HuH-7.5 (cell line): ENCODE measurements at places on chromosomes 6 and 20.

DNA sequence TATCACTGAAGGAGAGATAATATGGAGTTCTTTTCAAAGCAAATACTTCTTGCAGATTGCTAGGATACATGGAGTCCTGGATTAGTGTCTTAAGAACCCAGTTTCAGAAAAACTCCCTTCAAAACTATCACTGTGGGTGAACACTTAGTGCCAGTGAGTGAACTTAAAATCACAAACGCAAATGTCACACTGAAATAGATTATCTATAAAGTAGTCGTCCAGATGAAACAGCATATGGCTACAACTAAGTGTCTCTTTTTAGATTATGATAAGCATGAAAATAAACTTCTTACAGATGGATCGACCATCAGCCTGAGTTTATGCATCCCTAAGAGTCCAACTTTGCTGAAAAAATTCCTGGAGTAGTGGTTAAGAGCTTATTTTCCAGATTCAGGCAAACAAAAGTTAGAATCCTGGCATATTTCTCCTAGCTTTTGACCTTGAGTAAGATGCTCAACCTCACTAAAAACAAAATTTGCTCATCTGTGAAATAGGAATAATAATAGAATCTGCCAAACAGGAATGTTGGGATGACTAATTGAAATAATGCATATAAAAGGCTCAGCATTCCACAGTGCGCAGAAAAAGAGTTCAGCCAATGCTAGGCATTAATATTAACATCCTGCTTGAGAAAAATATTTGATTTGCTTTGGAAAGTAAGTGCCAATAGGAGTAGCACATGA lies 70.4 kb downstream of the DOK5 start:
- no peak for DNase-seq

DNA sequence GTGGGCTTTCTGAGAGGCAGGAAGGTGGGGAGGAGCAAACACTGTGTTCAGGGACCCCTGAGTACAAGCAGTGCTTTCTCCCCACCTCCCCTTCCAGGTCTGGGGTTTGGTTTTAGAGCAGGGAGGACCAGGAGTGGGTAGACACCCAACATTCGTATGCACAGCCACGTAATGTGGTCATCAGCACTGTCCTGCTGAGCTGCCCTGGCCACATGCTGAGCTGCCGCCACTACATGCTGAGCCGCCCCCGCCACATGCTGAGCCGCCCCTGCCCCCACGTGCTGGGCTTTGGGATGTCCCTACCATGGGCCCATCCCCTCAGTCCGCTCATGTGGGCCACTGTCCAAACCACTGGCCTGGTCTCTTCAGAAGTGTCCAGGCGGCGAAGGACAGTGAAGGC lies 214.9 kb upstream of the CST7 start:
- DNase-seq = no peak

GRCh38 chr6:135117413-135117968 lies 62.9 kb upstream of the HBS1L start:
- no peak for DNase-seq

- no peak for DNase-seq
Observed at GRCh38 chr6:121691126-121691551, 255.7 kb downstream of the GJA1 start.

DNA sequence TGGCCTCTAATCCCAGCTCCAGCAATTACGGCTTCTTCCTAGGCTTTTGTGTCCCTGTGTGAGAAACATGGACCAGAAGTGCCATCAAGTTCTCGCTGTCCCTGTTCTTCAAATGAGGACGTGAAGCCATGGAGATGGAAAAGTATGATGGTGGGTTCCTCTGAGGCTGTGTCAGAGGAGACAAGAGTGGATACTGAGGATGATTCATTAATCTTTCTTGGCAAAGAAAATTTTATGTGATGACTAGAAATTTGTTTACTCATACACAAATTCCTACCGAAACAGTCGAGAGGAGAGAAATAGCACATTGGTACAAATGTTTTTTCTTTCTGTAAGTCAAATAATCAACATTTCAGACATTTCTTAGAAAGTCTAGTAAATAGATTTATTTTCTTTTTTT lies 35.0 kb upstream of the PNRC1 start:
- DNase-seq = no peak

DNA sequence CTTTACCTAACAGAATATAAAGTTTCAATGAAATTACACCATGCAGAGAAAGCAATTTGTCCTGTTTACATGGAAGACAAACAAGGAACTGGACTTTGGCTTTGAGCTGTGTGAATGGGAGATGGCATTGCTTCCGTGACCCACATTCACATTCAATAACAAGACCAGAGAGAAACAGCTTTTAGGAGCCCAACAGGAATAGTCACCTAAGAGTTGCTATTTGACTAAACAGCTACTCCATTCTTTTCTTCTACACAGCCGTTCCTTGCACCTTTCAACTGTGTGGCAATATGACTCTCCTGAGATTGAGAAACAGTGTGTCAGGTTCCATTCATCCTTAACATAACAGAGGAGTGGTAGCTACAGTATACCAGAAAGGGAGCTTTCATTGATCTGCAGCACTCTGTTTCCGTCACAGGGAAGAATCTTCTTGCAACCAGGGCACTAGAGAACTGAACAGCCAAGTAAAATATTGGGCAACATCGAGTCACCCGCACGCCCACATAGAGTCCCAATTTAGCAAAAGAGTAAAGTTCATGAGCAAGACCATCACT lies 355.1 kb downstream of the HAO1 start:
- DNase-seq = peak; percentile 21

GRCh38 chr20:46627234-46627633 lies 24.0 kb downstream of the SLC13A3 start:
- DNase-seq = no peak

- DNase-seq = no peak
Observed at GRCh38 chr20:14197097-14197496, 140.3 kb downstream of the FLRT3 start.

DNA sequence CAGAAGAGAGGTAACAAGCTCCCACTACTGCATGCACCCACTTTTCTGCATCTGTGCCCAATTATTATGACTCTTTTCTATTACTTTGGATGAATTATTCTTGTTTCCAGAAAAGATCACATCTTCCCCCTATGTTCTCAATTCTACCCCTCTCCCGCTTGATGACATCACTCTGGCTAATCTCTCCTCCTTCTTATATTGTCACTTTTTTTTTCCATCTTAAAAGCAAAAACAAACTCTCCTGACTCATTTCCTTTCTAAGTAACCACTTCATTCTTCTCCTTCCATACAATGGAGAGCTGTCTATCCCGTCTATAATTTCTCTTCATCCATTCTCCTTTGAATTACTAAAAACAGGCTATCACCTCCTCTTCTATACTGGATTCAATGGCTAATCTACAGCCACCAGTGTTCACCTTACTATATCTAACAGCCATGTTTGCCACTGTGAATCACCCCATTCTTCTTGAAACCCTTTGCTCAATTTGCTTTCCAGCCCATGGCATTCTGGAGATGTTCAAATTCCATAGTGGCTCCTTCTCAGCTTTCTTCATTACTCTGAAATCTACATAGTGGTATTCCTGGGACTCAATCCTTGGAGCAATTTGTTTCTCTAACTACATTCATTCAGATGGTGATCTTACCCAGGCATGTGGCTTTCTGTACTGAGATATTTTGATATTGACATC lies 378.4 kb downstream of the ARHGAP18 start:
- DNase-seq = no peak

DNA sequence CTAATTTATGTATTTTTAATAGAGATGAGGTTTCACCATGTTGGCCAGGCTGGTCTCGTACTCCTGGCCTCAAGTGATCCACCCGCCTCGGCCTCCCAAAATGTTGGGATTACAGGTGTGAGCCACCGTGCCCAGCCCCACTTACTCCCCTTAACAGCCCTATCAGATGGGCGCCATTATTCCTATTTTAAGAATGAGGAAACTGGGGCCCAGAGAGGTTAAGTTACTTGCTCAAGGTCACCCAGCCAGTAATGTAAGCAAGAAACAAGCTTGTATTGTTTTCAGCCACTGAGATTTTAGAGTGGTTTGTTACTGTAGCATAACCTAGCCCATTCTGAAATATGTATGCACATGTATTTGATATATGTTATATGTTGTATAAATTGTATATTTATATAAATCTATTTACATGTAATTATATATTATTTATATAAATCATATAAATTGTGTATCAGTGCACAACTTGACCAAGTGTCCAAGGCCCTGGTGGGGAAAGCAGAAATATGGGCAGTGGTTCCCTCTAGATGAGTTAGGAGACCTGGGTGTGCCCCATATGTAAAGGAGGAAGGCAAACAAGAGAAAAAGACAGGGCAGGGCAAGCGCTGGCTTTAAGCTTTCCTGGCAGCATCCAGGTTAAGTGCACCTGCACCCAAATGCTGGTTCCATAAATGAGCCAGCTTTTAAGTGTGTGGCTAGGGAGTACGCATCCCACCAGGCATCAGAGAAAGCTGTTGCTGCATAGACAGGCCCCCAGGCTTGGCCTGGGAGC lies 1.2 kb upstream of the GUCA1A start:
- DNase-seq = no peak

- no peak for DNase-seq
Observed at GRCh38 chr6:35587167-35587566, 74.5 kb upstream of the TULP1 start.

DNA sequence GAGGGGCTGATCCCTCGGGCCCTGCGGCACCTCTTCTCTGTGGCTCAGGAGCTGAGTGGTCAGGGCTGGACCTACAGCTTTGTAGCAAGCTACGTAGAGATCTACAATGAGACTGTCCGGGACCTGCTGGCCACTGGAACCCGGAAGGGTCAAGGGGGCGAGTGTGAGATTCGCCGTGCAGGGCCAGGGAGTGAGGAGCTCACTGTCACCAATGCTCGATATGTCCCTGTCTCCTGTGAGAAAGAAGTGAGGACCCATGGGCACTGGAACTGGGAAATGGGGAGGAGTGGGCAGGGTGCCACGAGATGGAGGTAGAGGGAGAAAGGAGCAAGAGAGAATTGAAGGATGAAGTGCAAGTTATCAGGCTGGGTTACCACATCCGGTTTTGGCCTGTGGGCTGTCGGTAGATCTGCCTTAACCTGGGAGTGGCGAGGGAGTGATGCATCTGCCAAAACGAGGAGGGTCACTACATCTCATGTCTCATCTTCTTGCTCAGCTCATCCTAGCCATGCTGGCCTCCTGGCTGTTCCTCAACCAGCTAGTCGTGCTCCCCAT lies 5.4 kb upstream of the PHF1 start:
- no peak for DNase-seq

GRCh38 chr6:93105017-93105416 lies 314.3 kb downstream of the EPHA7 start:
- DNase-seq = no peak

DNA sequence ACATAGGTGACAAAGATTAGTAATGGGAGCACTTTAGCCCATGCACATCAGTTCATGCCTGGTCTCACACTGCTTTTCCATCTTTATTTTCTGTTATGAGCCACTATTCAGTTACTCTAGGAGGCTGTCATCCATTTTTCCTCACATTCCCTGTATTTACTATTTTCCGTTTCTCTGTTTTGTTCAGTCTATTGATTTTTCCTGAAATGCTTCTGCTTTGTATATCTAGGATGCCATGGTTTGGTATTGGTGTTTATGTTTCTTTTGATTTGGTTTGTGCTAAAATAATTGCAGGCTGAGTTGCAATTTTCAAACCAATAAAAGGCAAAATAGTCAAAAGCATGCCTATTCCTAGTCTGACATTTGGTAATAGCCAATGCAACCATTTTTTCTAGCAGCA lies 28.9 kb upstream of the ZNF292 start:
- no peak for DNase-seq

DNA sequence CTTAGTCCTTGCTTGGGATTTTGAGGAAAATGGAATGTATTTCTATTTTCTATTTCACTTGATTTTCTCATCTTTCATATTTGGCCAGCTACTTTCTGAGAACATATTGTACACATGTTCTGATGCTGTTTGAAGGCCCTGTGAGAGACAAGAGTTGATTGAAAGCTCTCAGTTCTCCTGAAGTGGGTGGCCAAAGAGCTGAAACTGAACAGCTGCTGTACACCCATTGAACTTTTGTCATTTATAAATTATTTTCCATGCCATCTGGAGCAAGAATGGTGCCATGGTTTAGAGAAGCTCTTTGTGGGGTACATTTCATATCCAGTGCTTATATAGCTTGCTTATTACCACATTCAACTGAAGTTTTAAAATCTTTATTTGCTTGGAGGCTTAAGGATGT lies 298.3 kb downstream of the PRL start:
- no peak for DNase-seq

- DNase-seq = peak; percentile 20
Observed at GRCh38 chr6:164106345-164106769, 691.8 kb downstream of the QKI start.

DNA sequence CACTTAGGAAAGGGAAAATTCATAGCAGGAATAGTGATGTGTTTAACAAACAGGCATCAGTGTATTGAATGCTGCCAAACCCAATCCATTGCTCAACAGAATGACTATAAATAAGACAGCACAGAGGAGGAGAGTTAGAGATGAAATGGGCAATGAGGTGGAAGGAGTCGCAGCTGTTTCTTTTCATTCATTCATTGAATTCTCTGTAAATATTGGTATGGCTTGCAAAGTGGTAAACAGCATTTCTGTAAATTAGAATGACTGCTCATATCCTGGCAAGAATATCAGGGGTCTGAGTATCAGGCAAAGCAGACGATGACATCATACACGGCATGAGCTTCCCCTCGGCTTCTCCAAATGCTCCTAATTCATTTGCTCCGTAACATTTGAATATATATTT lies 703.6 kb upstream of the SLC35B3 start:
- DNase-seq = no peak

GRCh38 chr20:52482044-52482443 lies 290.5 kb upstream of the ZFP64 start:
- no peak for DNase-seq

DNA sequence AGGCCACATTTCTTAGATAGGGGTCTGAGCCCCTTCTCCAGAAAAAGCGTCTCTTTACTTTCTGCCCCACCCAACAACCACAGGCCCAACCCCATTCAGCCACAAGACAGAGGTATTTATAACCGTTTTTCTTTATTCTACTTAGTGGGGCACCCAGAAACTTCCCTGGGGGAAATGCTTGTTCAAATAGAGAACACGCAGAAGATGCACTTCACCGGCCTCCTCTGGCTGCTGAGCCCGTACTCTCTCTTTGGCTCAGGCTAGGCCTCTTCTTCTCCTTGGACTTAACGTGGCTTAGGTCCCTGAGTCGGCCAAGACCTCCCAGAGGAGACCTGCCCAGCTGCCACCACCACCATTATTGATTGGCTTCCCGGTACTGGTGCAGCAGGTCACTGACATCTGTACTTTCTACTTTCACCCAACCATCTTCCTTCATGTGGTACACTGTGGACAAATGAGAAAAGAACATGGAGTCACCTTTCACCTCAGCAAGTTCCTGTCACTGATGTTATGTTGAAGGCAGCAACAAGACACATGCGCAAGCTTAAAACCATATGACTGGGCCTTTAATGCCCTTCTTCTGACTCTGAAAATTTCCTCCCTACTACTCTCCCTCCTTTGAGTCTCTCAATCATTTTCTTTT lies 2.2 kb upstream of the TAP2 start:
- no peak for DNase-seq
